GM23338 (cell line): ENCODE measurements at places on chromosomes 3 and 15. TPM values are rescaled to one million over a fixed set of nuclear protein-coding genes. Genes with fewer than 3 reads are reported as not detected.

Gene TMEM207
- polyA plus RNA-seq, result not detected in 2 replicates

Gene BLOC1S6
- polyA plus RNA-seq, result 17.5 and 20.9 TPM in 2 replicates

Gene PRSS50
- polyA plus RNA-seq, result 0.50 and 0.60 TPM in 2 replicates

Gene SERINC4
- polyA plus RNA-seq, result not detected in 2 replicates

Gene CTXN2
- 0.10 TPM in 1 of 2 replicates, not detected in the other for polyA plus RNA-seq

Gene DUOX2
- polyA plus RNA-seq, result not detected in 2 replicates

Gene ERICH6
- 0.19 and 0.32 TPM in 2 replicates for polyA plus RNA-seq

Gene RPL39L
- 149 and 155 TPM in 2 replicates for polyA plus RNA-seq

Gene PLA2G4D
- 0.15 TPM in 1 of 2 replicates, not detected in the other for polyA plus RNA-seq

Gene MYZAP
- 1.0 and 1.1 TPM in 2 replicates for polyA plus RNA-seq

Gene CCR9
- not detected in 2 replicates for polyA plus RNA-seq

Gene VEPH1
- 9.6 and 15.4 TPM in 2 replicates for polyA plus RNA-seq

Gene CLDN18
- 0.19 TPM in 1 of 2 replicates, not detected in the other for polyA plus RNA-seq

Gene THRB
- 1.3 and 1.7 TPM in 2 replicates for polyA plus RNA-seq

Gene SIAH2
- 6.3 and 6.4 TPM in 2 replicates for polyA plus RNA-seq

Gene AADACL2
- polyA plus RNA-seq, result not detected in 2 replicates

Gene GOLGA6L7
- polyA plus RNA-seq, result 0.23 and 0.47 TPM in 2 replicates

Gene WNT7A
- not detected in 2 replicates for polyA plus RNA-seq

Gene PPIP5K1
- 4.5 and 5.8 TPM in 2 replicates for polyA plus RNA-seq

Gene BMF
- polyA plus RNA-seq, result 2.0 and 2.5 TPM in 2 replicates

Gene RTP1
- 5.4 and 6.3 TPM in 2 replicates for polyA plus RNA-seq

Gene ARL13B
- polyA plus RNA-seq, result 13.8 and 17.1 TPM in 2 replicates

Gene SLC28A1
- polyA plus RNA-seq, result not detected in 2 replicates

Gene ZMYND10
- polyA plus RNA-seq, result 0.24 and 0.29 TPM in 2 replicates

Gene TMEM266
- polyA plus RNA-seq, result 0.28 and 0.42 TPM in 2 replicates

Gene GASK1A
- 1.5 and 2.6 TPM in 2 replicates for polyA plus RNA-seq
